GM03348 (cell line): ENCODE measurements at places on chromosomes 6 and 20.
A peak's percentile ranks its signal among the peaks of the same experiment; 100 is the strongest.

GRCh38 chr6:43075670-43076463, at the start of gene PTK7:
PTK7 (plus strand) TSS chr6:43076314; CDS start chr6:43076489, 175 bp downstream.
- DNase-seq, result peak; percentile 86

- DNase-seq, result no peak
Observed at GRCh38 chr6:6559994-6560570, 28.4 kb upstream of the LY86 start.

GRCh38 chr6:68650142-68650541, 15.1 kb downstream of the ADGRB3 start:
- no peak for DNase-seq

- DNase-seq, result no peak
Observed at GRCh38 chr6:6497976-6498375, 90.5 kb upstream of the LY86 start.

DNA sequence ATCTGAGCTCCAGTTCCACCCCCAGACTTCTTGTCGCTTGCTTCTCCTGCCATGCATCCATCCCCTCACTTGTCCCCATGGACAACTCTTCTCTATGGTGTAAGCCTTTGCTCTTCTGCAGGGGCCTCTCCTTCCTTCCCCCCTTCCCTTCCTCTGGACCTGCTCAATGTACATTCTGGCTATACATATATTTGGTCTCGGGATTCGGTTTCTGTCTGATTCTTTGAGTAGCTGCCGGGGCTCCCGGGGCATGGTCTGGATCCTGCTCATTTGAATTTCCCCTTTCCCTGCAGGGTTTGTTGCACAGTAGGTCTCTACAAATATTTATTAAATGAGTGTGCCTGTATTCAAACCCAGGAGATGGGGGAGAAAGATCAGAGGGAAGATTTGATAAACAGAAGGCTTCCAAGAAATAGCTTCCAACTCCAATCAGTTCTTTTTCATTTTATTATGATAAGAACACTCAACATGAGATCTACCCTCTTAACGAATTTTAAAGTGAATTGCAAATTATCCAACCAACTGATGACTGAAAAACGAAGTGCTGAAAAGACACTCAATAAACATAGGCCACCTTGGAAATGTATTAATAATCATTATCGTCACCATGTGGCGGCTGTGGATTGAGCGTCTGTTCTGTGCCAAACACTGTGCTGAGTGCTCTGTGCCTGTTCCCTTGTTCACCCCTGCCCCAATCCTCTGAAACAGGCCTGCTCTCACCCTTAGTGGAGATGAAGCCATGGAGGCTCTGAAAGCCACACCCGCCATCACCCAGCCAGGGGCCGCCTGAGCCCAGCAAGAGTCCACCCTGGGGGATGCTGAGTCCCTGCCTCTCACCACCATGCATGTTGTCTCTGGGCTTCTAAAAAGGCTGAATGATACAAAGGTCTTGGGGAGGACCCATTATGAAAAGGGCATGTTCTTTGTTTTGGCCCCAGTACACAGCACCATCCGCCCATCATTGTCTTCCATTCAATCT, 34.3 kb upstream of the APCDD1L start:
- no peak for DNase-seq

GRCh38 chr6:117481926-117482239, 591 bp upstream of the DCBLD1 start:
- DNase-seq, result no peak

GRCh38 chr6:13492357-13492756, 5.0 kb upstream of the GFOD1 start:
- no peak for DNase-seq

DNA sequence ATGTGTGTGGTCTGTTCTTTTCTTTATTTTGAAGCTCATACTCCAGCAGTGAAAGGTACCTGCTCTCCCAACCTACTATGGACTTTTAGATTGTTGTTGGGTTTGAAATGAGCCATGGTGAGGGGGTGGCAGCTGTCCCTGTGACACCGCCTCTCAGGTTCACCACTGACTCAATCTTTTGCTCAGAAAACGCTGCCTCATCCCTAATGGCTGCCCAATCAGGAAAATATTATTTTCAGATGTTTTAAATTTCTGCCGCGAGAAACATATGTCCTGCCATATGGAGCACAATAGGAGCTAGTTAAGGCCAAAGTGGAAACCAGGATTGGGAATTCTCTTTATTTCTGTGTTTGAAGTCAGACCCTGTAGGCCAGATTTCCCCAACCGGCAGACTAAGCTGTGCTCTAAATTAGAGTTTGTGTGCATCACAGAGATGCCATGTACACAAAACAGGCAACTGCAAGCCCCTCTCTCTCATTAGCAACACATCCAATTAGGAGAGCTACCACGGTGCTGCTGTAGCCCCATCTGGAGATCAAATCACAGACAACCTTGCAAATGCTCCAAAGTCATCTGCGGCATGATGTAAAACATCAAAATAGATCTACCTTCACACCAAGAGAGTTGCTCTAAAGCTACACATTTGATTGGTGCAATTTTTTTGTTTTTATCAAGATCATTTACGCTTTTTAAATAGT, 144.1 kb upstream of the BACH2 start:
- DNase-seq, result no peak

- DNase-seq, result peak; percentile 21
Observed at GRCh38 chr6:140380427-140381218, 1006.2 kb upstream of the CITED2 start.

GRCh38 chr20:64151633-64152530, 12.4 kb upstream of the MYT1 start:
- no peak for DNase-seq

DNA sequence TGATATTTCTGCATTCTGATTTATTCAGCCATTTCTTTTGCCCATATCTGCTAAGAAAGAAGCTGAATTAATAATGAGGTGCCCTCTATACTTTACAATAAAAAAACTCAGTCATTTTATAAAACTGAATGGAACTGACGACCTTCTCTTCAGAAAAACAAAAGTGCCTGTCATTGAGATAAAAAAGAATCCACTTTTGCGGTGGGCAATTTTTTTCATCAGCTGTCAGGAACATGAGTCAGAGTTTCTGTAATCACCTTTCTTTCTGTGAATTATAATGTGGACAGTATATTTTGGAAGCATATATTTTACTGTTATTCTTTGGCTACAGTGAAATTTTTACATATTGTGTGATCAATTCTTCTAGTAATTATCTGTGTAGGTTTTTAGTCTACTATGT, 33.4 kb downstream of the IL20RA start:
- no peak for DNase-seq

DNA sequence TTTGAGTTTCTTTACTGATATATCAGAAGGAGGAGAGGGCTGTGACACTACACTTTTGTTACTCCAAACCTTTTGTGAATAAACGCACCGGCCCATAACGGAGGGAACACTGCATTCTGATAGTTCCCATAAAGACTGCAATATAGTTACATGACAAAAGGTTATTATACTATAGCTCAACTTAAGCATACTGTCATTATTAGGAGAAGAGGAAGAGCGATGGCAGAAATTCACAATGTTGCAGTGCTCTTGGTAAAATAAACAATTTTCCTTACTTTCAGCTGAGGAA, 2.3 kb upstream of the PDE10A start:
- DNase-seq, result no peak

GRCh38 chr6:125611573-125612344, 137.7 kb upstream of the HEY2 start:
- no peak for DNase-seq

DNA sequence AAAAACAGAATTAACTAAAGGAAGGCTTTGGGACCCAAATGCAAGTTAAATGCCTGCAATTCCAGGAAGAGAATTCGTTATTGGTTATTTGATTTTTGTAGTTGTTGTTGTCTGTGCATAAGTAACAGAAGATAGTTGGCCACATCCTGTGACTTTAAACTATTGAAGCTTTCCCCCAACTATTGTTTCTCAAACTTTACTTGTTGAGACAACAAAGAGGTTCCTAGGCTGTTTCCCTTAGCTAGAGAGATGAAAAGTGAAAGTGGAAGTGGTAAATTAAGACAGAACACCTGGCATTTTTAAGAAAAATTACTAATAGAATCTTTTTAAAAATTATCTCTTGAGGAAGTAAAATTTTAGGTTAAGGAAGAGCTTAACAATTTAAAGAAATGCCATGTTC, 525.2 kb downstream of the PKHD1 start:
- no peak for DNase-seq

DNA sequence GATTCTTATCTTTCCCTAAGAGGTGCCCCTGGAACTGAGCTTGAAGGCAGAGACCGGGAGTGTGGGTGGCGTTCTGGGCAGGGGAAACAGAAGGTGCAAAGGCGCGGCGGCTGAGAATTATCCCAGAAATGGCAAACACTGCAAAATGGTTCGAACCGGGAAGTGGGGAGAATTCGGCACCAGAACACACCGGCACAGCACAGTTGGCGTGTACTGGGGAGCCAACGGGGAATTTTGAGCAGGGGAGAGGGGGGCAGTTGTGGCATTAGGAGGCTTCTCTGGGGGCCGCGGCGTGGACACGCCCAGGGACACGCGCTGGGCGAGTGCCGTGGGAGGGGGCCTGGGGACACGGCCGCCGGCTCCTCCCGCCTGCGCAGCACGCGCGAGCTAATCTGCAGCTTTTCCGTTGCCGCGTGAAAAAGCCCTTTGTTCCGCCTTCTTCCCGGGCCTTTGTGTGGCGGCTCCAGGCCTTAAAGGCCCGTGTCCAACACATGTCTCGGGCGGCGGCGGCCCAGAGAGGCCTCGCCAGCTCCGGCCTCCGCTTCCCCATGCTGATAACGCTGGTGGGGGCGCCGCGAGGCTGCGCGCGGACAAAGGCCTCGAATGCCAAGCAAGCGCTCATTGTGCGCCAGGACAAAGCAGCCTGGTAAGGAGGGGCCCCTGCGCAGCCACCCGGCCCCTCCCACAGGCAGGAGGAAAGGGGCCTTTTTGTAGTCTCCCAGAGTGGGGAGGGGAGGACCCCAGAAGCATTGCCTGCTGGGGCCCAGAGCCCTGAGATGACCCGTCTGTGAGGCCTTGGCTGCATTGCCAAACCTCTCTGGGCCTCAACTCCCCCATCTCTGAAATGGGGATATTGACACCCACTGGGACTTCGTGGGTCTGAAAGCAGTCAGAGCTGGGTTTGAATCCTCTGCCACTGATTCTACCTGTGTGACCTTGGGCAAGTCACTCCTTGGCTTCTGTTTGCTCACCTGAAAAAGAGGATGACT, 82.8 kb downstream of the CD40 start:
- no peak for DNase-seq

- peak; percentile 49 for DNase-seq
Observed at GRCh38 chr6:52361414-52361944, 472 bp upstream of the PAQR8 start.

GRCh38 chr20:17966432-17967310, 1.9 kb downstream of the SNX5 start:
- peak; percentile 54 for DNase-seq

- DNase-seq, result no peak
Observed at GRCh38 chr20:24206995-24207394, 218.4 kb upstream of the GGTLC1 start.

DNA sequence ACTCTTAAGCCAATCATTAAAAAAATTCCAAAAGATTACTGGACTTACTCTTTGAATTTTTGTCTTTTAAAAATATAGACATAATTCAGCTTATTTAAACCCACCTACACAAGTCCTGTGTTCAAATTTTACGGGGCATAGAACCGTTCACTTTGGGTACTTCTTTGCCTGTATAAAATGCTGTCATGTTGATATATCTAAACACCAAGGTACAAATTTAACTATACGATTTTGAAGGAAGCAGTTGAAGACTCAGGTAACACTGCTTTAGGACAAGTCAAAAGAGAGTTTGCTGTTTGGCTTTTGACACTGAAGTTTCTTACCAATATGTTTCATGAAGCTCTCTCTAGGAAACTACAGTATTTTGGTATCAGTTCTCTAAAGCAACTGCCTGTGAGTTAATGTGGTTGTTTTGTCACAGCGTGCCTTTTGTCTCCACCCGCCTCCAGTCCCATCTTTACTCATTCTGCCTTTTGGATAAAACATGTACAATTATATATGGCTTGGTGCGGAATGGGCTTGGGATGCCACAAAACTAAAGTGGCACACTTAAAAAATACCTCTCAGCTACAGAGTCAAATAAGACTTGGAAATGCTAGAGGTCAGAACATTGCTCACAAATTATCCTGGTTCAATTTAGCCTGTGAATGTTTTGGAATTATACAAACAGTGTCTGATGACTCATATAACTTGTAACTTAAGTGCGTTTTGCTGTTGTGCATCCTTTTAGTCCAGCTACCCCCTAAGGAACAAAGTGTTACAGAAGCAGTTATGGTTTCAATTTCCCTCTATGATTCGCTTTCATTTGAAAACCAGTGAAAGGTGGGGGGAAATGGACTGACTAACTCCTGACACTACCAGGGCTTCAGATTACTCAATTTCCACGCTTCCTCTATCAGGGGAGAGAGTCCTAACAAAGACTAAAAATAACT, 38.7 kb downstream of the RGS17 start:
- peak; percentile 48 for DNase-seq

- peak; percentile 22 for DNase-seq
Observed at GRCh38 chr6:112909781-112910180, 562.7 kb downstream of the RFPL4B start.

DNA sequence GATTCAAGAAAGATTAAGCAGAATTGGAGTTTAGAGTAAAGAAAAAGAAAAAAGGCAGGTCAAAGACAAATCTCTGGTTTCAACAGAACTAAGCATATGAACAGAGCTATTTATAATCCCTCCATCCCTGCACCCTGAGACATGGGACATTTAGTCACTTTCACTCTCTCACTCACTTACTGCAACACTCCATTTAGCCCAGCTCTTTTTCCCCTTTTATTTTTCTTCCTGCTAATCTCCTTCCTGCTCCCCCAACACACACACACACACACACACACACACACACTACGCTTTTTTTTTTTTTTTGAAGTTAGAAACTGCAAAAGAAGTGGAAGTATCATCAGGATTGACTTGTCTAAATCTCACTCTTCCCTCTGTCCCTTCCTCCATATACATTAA, 45.1 kb upstream of the TBC1D7 start:
- no peak for DNase-seq

GRCh38 chr6:90066697-90067096, 172.4 kb downstream of the GJA10 start:
- no peak for DNase-seq
